Epithelial cell of proximal tubule (primary cell): ENCODE measurements at places on chromosomes 13 and 19. TPM values are rescaled to one million over a fixed set of nuclear protein-coding genes. Genes with fewer than 3 reads are reported as not detected.
A peak's percentile ranks its signal among the peaks of the same experiment; 100 is the strongest.

- peak; percentile 19 for DNase-seq
Measured at GRCh38 chr13:26557393-26558073, at the start of gene WASF3. WASF3 (plus strand) TSS chr13:26557683; CDS start chr13:26642271, 84,588 bp downstream.

DNA sequence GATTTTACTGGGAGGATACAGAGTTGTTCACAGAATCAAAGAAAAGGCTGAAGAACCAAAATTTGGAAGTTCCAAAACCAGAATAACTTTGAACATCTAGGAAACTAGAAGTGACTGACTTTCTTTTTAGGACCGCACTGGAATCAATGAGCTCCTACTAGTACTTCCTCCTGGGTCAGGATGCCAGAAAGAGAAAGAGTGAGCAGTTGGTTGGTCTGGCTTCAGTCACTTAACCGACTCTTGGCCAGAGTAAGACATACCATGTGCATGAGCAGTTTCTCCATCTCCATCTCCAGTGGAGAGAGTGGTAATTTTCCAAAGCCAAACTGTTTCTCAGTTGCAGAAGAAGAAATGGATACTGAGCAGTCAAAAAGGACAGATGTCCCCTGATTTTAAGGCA is 27.1 kb upstream of the MTUS2 start:
- DNase-seq, result no peak

GRCh38 chr19:13633109-13633508 is 126.8 kb upstream of the CACNA1A start:
- DNase-seq, result no peak

DNA sequence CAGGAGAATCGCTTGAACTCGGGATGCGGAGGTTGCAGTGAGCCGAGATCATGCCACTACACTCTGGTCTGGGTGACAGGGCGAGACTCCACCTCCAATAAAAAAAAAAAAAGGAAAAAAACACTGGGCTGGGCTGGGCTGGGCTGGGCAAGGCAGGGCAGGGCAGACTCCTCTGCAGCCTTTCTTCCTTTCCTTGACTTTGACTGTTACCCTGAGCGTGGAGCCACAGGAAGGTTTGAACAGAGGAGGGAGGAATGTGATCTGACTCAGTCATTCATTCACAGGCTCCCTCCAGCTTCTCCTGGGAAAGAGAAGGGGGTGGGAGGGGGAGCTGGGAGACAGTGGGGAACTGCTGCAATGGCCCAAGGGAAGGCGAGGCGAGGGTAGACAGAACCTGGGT is 2.7 kb upstream of the ACTN4 start:
- DNase-seq, result no peak

DNA sequence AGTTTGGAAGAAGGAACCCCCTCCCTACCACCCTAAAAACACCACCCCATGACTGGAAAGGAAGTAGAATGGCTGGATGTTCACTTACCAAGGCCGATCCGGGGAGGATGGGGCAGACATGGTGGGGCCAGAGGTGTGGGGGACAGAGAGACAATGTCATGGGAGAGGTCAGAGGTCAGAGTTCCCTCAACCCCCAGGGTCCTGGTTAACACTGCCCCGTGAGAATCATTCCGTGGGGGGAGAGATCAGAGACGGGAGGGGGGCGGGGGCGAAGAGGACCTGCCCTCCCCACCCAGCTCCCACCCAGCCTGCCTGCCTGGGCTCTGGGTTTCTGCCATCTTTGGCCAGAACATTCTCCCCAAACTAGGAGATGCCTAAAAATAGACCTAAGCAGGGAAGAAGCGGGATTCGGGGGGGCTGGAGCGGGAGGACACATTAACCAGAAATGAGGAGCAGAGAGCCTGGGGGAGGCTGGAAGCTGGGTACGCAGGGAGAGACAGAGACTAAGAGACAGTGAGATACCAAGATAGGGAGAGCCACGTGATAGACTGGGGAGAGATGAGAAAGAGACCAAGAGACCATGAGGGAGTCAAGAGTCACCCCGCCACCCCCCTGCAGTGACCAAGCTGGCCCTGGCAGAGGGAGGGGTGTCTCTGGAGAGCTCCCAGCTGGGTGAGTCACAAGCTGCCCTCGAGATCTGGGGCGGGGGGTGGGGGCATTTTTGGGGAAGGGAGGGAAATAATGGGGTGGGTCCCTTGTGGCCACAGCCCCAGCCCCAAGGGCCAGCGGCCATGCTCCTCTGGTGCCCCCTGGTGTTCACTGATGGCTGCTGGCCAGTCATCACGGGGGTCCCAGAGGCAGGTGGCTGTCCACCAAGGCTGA is 6.1 kb upstream of the KANK2 start:
- DNase-seq, result no peak

- DNase-seq, result no peak
Measured at GRCh38 chr19:3479834-3480215, 500 bp downstream of the SMIM24 start.

DNA sequence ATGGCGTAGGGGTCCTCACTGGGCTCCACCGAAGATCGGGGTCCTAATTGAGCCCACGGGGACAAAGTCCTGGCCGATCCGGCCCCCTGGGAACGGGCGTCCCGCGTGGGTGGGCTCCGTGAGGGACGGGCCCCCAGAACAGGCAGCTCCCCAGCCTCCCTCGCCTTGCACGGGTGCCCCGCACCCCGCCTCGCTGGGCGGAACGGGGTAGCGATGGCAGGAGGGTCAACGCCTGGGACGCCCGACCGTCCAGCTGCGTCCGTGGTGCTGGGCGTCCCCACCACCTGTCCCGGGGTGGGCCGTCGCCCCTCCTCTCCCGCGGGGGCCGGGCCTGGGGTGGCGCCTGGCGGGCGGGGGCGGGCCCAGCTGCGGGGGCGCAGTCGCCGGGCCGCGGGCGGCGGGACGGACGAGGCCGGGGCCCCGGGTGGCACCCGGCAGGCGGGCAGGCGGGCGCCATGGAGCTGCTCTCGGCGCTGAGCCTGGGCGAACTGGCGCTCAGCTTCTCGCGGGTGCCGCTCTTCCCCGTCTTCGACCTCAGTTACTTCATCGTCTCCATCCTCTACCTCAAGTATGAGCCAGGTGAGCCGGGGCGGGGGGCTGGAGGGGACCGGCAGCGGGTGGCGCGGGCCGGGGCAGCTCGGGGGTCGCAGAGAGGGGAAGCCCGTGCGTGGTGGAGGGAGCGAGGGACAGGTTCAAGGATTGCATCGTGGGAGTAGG is at the start of gene TMEM38A:
Gene TMEM38A, plus strand, starts transcription at position 377 of the 717 bp plus-strand sequence. Its CDS starts 79 bp downstream, at position 456.
- DNase-seq, result no peak

- no peak for DNase-seq
Measured at GRCh38 chr13:52751196-52751595, 11.6 kb upstream of the CNMD start.

DNA sequence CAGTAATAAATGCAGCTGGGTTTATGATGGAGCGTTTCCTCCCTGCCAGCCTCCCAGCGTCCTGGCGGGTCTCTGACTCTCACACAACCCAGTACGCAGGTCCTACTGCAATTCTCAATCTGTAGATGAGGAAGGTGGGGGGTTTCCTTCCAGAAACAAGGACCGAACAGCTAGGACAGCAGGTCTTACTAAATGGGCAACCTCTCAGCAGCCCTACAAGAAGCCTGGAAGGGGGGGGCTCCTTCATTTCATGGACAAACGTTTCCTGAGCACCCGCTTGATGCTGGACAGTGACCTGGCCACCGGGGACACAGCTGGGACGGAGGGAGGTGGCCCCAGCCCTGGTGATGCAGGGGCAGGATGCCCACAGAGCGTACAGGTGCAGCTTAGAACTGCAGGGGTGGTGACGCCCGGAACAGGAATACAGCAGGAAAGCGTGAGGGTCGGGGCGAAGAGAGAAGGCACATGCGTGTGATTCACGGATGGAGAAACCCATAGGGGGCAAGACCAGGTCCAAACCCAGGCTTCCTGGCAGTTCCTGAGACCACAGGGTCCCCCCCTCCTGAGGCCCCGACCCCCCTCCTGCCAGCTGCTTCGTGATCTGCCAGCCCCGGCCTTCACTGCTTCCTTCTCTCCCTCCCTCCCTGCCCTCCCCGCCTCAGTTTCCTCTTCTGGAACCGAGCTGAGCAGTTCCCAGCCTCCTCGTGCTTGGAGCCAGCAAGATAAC is 732 bp upstream of the C2CD4C start:
- no peak for DNase-seq

GRCh38 chr13:97544031-97544765 is 110.2 kb downstream of the RAP2A start:
- no peak for DNase-seq

GRCh38 chr13:40648040-40648439 is 18.4 kb downstream of the FOXO1 start:
- no peak for DNase-seq

DNA sequence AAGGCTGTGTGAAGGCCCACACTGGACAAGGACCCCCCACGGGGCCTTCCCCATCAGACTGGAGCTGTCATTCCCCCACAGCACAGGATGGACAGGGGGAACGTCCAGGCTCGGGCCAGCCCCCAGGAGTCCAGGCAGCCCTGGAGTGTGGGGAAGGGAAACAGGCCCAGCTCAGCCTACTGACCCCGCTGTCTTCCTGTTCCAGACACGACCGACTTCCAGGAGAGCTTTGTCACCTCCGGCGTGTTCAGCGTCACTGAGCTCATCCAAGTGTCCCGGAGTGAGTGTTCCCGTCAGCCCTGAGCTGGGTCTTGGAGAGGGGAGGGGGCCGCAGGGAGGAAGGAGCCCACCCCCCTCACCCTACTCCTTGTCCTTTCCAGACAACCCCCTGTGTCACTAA is 47.0 kb downstream of the SMIM24 start:
- no peak for DNase-seq

The CYSLTR2 gene
- total RNA-seq, result not detected in 2 replicates

The MICU2 gene
- 90.9 and 141 TPM in 2 replicates for total RNA-seq

The ZNF43 gene
- total RNA-seq, result 10.9 and 11.2 TPM in 2 replicates

The CEACAM5 gene
- total RNA-seq, result not detected in 2 replicates

The MLNR gene
- not detected in 2 replicates for total RNA-seq

The NR1H2 gene
- total RNA-seq, result 56.4 and 67.5 TPM in 2 replicates
